ENCODE measurements at places on chromosomes 7 and 10.

DNA sequence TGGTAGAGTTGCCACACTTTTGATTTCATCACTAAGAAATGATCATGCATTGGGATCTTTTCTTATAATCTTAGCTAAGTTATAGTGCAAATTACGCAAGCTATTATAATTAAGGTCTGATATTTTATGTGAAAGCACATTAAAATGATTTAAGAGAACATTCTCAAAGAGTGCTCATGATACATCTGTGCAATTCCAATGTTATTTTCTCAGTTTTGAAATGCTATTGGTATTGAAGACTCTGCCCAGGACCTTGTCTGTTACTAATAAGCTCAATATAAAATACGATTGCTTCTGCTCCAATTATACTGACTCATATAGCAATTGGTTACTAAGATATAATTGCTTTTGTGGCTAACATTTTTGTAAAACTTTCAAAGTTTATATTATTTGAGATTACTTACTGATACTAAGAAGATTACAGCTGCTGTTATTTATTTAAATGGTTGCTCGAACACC, 180.9 kb downstream of the ADAM12 start:
- DNase-seq, result no peak

DNA sequence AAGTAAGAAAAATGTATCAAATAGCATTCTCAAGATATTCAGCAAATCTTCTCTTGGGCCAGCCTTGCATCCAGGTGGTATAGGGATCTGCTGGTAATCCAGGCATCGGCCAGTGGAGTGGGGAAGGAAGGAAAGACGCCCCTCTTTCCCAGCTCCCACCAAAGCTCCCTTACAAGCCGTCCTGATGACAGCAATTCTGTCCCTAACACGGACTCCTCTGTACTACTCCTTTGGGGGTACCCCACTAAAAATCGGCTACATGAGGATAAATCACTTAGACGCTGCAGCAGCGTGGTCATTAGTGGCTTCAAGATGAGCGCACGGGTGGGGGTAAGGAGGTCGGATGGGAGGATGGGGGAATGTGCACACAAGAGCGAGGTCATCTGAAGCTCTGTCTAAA, 24.7 kb upstream of the NUB1 start:
- no peak for DNase-seq

DNA sequence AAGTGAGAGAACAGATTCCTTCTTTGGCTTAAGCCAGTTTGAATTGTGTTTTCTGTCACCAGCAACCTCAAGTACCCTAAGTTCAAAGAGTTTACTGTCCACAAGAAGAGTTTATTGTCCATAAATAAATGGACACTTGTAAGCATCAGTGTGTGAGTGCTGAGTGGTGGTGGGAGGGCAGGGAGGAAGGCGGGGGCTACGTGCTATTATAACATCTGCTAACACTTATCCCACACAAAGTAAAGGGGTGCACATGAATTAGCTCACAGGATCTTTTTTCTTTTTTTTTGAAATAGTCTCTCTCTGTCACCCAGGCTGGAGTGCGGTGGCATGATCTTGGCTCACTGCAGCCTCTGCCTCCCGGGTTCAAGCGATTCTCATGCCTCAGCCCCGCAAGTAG, 87.2 kb downstream of the MICALL2 start:
- DNase-seq, result no peak

DNA sequence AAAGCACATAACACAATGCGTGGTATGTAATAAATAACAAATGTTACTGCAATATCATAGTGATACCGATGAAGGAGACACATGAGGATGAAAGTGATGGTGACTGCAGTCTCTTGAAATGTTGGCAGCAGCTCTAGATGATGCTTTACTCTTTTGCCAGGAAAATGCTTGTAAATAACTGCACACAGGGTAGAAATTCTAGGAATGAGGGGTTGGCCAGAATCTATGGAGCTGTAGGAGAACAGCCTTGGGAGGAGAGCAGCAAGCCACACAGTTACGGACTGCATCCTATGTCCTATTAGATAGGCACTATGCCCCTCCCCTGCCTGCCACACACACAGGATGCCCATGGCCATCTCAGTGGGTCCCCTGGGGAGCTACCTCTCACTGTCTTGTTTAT, 97.6 kb upstream of the GSDME start:
- DNase-seq, result no peak

- DNase-seq, result no peak
These were observed 12.8 kb downstream of the SCRN1 start for GRCh38 chr7:29976673-29977415.

GRCh38 chr10:57815949-57816348, 451.7 kb downstream of the IPMK start:
- no peak for DNase-seq

DNA sequence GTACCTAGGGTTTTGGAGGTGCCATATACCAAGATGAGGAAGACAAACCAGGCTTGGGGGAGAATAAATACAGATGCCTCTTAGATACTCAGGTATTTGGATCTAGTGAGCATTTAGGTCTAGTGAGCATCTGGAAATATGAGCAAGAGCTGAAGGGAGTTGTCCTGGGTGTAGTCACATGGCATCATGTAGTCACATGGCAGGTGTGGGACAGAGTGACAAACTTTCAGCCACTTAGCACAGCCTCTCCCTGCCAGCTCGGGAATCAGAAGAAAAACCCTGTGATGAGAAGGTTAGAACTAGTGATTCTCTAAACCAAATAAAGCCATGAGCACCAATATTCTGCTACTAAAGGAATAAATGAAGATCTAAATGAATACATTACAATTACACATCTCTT, 24.3 kb downstream of the RGR start:
- no peak for DNase-seq

GRCh38 chr7:148337246-148337965, 253.2 kb upstream of the C7orf33 start:
- DNase-seq, result no peak

GRCh38 chr10:49080965-49081364, 34.4 kb downstream of the VSTM4 start:
- DNase-seq, result no peak

All from stimulated activated CD4-positive, alpha-beta T cell treated with anti-CD3 and anti-CD28 coated beads, Interleukin-1b, Interleukin-23, amount 100 ng/mL, for 4 hours (primary cell).